ENCODE measurements at places on chromosomes 6 and 20.

DNA sequence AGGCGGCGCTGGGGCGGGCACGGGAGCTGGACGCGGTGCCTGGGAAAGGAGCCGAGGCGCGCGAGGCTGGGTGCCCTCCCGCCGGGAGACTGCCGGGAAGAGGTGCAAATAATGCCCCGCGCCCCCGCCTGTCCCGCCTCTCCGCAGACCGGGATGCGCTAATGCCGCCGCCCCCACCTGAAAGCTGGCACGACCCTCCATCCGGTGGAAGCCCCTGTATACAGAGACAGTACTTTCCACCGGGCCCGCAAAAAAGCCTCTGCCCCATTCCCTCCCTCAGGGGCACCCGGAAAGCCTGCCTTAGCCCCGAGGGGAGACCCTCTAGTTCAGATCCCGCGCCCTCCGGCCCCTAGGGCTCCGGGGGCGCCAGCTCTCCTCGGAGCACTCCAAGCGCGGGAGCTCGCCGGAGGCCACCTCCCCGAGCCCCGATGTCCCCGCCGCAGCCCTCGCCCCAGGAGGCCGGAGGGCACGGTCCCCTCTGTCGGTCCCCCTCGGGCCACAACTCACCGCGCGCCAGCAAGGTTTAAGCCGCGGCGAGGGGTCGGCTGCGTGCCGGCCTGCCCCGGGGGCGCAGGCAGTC, 1.2 kb downstream of the GRM4 start:
- no peak for DNase-seq

DNA sequence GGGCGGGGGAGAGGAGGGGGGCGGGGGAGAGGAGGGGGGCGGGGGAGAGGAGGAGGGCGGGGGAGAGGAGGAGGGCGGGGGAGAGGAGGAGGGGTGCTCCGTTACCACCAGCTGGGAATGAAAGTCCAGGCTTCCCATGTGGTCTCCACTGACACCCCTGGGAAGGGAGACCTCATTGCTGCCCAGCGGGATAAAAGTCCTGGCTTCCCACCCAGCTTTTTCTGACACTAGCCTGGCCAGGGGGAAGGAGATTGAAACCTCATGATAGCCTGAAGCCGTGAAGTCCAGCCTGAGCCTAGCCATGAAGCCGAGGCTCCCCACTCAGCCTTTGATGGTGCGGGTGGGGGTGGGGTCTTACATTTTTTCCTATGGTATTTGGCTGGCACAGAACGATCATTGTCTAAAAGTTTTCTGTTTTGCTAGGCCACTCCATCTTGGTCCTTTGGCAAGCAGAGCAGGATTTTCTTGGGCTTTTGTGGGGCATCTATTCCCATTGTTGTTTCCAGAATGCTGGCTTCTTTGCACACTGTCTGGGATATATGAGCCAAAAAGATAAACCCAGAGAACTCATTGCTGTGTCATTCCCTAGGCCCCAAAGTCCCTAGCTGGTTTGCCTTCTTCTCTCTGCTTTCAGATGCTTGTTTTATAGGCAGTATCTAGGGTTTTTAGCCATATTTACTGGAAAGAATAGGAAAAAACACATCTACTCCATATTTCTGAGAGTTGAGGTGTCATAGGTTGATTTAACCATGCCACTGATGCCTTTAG, 67.9 kb upstream of the RNF24 start:
- no peak for DNase-seq

DNA sequence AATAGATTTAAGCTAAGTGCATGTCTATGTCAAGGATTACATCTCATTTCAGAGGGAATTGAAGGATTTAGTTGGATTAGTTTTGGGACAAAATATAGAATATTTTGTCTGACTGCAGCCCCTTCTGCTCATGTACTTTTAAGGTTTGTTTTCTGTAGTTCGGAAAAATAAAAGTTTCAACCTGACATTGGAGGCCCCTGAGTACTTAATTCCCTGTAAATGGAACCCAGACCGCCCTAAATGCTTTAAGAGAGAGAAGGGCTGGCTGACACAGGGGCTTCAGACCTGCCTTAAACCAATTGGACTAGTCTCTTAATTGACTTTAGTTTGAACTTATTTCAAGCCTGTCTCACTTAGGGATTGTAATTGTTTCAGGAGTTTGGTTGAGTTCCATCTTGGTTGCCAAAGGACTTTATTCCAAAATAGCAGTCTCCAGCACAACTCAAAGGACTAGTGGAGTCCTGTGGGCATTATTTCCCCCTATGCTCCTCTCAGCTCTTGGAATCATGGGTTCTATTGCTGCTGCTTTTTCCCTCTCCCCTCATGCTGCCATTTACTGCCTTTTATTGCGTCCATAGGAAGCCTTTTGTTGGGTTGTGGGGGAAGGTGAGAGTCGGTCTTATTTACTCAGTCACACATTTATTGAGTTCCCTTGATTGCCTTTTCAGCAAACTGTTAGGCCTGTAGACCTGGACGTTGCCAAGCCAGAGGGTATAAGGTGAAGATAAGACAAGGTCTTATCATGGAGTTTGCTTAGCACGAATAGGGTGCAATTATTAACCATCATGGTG, 14.5 kb downstream of the BRD2 start:
- no peak for DNase-seq

DNA sequence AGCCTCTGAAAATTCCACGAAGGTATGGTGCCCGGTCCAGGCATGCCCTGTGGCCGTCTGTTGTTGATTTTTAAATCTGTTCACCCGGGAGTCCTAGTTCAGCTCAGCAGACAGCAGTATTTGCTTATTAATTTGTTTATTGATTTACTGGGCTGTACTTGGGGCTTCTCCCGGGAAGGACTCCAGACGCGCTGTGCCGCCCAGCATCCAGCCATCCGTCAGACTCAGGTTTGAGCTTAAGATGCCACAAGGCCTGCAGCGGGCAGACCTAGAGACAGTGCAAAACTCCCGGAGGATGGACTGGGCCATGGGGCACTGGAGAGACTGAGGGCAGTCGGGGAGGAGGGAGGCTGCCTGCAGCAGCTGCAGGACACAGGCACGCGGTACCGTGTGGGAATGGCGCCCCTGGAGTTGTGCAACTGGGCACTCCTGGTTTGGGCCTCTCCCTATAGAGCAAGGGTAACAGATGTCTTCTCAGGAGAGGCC, 17.3 kb upstream of the CCDC167 start:
- no peak for DNase-seq

DNA sequence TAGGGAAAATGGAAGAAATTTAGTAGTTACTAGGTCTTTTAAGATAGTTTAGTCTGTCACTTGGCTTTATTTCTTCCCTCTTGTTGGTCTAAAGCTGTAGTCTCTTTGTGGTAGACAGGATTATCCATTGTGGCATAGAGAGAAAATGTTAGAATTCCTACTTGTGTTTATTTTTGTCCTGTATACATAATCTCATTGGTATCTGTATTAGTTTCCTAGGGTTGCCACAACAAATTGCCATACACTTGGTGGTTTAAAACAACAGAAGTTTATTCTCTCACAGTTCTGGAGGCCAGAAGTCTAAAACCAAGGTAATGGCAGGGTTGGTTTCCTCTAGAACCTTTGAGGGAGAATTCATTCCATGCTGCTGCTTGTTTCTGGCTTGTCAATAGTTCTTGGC, 119.4 kb downstream of the ZFAND3 start:
- no peak for DNase-seq

DNA sequence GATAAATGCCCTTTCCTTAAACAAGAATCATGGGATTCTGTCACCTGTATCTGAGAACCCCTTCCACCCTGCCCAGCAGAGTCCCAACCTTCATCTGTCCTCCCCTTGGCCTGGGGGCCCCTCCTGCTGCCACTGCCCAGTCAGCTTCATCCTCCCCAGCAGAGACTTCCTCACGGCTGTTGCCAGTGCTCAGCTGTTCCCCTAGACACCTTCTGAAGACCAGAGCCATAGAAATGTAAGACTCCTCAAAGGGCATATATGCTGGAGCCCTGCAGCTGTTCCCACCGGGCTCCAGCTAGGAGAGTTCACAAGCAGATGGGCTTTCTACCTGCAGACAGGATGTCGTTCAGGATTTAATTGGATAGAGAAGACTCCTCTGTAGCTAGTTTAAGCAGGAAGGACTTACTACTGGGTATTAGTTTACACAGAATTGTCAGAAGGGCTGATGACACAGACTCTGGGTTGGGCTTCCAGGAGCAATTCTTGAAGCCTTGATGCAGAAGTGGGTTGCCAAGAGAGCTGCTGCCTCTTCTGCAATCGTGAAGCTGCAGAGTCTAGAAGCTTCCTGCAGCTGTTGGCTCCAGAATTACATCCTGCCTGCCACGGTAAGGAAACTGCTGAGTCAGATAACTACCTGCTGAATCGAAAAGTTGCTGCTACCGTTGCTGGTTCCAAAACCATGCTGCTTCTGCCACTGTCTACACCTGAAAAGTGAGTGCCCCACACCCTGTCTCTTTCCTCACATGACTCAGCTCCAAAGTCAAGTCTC, 57.1 kb upstream of the MLN start:
- no peak for DNase-seq

DNA sequence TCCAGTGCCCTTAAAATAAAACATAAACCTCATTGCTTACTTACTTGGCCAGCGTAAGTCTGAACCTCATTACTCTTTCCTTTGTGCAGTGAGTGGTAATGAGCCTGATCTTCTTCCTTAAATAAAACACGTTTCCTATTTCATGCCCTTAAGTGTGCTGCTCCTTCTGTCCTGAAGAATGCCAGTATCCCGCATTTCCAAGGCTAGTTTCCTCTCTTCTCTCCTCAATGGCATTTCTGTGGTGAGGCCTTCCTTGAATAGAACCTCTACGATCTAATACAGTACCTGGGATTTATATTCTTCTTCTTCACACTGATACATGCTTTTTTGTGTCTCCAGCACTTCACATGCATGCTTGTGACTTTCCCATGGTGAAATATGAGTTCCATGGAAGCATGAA, 523.4 kb upstream of the CDH4 start:
- DNase-seq = no peak

GRCh38 chr6:811831-812230, 118.9 kb upstream of the EXOC2 start:
- no peak for DNase-seq

DNA sequence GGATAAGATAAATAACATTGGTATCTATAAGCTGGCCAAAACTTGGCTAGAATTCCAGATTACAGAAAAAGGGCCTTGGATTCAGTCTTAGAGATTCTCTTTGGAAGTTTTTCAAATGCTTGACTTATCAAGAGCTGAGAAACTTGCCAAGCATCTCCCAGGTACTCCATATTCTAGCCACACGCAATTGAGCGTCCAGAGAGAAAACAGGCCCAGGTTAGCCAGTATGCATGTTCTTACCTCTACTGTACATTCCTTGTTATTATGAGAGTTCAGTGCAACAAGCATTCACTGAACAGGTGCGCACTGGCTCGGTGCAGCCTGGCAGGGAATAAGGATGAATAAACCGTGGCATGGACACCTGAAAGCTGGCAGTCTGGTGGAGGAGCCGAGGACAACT, 13.7 kb downstream of the CRNKL1 start:
- DNase-seq = no peak

GRCh38 chr6:161095916-161096315, 104.3 kb downstream of the MAP3K4 start:
- DNase-seq = no peak

GRCh38 chr6:135506270-135506997, 8.9 kb upstream of the AHI1 start:
- peak; percentile 50 for DNase-seq

DNA sequence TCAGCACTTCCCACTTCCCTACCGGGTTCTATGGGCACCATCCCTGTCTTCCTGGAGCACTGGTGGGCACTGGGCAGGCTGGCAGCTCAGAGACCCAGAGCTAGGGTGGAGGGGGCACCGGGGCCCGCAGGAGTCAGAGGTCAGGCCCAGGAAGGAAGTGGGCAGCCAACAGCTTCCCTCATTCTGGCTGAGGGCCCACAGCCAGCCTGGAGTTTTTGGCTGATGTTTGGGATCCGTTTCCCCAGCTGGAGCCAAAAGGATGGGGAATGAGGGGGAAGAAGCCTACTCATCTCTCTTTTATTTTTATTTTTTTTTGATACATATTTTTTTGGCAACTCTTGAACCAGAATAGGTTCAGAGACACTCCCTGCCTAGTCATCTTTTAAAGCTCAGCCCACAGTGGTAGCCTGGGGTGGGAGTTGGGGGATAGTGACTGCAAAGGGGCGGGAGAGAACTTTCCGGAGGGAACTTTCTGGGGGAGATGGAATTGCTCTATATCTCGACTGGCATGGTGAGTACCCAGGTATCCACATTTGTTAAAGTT, 54.2 kb upstream of the MLN start:
- DNase-seq = no peak

- DNase-seq = no peak
Measured at GRCh38 chr6:93685494-93685893, 266.1 kb upstream of the EPHA7 start.

DNA sequence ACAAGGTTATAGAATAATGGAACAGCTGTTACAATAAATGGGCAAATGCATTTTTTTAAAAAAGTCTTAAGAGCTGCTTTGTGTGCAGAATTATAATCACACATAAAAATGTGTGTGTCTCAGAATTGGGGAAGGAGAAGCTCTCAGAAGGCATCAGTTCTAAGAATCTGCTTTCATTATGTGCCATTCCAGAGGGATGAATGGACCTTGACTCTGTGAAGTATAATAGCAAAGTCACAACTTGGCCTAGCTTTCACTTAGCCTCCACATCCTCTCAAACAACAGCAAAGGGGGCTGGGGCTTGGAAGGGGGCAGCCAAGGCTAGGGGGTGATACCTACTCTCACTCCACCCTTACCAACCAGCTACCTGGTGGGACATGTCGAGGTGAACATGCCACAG, 265.0 kb downstream of the CDC5L start:
- no peak for DNase-seq

- no peak for DNase-seq
Measured at GRCh38 chr6:138752017-138752416, 21.6 kb upstream of the CCDC28A start.

DNA sequence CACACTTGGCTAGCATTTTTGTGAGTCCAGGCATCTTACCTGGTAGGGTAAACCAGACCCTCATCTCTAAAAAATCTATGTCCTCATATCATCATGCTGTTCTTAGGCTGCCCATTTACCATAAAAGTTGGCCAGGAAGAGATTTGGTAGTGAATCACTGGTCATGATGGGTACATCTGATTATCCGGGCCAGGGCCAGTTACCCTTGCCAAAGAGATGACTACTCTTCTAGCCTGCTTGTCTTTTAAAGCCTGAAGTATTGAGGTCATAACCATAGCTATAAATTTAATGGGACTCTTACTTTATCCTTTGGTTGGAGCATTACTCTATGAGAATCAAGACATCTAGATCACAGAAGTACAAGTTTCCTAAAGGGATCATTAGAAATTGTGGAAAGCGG, 276.8 kb downstream of the TENT5A start:
- DNase-seq = no peak

- no peak for DNase-seq
Measured at GRCh38 chr20:33490023-33490933, at the start of gene CBFA2T2. TSS of gene CBFA2T2 (plus strand) at chr20:33490096. CDS start at chr20:33490268, 172 bp downstream.

GRCh38 chr20:31691646-31692275, 30.9 kb downstream of the BCL2L1 start:
- no peak for DNase-seq

Data from NCI-H1694 (cell line).